AG20443 (cell line): ENCODE measurements at places on chromosomes 4 and X.
A peak's percentile ranks its signal among the peaks of the same experiment; 100 is the strongest.

DNA sequence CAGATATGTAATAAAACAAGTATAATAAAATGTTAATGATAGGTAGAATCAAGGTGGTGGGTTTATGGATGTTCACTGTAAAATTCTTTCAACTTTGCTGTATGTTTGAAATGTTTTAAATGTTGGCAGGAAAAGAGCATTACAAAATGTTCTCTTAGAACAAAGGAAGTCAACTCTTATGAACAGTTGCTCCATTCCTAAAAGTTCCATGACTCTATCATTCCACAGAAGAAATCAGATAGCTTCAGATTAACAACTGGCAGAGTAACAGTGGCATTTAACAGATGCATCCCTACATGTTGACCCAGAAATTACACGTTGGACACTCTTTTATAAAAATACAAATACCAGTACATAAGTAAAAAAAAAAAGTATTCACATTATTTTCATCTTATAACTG lies 2023.7 kb downstream of the ARAP2 start:
- DNase-seq, result no peak

DNA sequence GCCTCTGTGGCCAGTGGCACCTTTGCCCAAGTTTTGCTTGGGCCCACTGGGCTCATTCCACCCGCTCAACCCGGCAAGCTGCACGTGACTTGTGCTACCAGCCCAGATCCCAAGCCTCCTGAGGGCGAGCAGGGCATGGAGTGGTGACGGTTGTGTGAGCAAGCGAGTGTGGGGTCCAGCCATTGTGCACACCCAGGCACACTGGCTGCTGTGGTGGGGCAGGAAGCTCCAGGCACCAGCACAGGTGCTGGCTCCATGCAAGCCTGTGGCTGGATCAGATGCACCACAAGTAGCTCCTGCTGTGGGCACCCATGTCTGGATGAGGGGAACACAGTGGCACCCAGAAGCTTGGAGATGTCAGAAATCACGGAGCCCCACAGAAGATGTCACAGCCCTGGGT lies 557.0 kb upstream of the GNPDA2 start:
- no peak for DNase-seq

DNA sequence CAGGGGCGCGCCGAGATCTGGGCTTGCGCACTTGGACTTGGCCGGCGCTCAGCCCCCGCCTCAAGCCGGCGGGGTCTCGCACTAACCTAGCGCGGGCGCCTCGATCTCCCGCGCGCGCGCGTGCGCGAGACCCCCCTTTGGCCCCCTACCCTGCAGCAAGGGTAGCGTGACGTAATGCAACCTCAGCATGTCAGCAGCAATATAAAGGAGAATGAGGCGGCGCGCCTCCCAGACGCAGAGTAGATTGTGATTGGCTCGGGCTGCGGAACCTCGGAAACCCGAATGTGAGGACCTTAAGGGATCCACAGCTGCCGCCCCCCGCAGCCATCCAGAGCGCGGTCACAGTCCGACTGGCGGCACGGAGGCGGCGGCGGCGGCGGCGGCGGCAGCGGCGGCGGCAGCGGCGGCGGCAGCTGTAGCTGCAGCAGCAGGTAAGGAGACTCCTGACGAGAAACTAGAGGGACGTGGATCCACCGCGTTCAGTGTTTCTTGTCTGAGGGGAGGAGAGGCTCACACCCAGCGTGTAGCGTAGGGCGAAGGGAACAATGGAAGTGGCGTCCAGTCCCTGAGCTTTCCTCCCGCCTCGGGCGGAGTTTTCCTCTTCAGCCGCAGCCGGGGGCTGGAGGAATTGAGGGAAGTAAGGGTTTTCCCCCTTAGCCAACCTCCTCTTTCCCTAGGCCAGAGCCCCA lies at the start of the genes SATL1 and ZNF711:
Gene SATL1, minus strand, starts transcription at position 19 of the 689 bp plus-strand sequence. CDS start 134,811 bp downstream, outside the sequence.
Gene ZNF711, plus strand, starts transcription at position 231 of the 689 bp plus-strand sequence. CDS start 3,582 bp downstream, outside the sequence.
- DNase-seq, result peak; percentile 6

DNA sequence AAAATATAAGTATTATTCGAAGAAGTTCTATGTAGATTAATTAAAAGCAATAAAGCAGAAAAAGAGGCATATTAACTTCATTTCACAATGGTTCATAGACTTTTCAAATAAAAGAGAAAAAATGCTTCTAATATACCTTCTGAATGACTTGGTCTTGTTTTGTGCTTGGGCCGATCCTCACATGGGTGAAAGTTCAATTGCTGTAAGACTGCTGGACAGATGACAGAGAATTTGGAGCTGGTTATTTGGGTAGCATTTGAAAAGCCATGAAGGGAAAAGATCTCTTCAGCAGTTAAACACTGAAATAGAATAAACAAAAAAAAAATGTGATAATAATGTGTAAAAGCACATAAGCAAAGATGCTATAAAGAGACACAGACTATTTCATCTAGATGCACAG lies 29.8 kb downstream of the SLC39A8 start:
- no peak for DNase-seq

DNA sequence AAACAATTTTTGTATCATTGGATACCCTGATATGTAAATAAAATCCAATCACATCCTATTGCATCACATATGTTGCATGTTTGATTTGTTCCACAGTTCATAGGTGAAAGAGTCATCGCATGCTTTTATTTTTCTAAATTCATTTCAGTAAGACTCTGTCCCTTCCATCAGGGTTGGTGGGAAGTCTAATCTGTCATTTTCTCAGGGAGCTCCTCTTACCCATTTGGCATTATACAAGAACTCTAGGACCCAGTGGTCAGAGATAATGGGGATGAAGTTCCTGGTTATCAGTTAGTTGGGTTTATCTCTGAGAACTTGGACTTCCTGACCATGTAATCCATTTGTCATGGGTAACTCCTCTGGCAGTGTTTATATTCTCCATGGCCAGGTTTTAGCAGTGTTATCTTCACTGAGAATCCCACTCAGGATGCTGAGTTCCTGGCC lies 227.1 kb upstream of the JADE1 start:
- DNase-seq, result no peak

DNA sequence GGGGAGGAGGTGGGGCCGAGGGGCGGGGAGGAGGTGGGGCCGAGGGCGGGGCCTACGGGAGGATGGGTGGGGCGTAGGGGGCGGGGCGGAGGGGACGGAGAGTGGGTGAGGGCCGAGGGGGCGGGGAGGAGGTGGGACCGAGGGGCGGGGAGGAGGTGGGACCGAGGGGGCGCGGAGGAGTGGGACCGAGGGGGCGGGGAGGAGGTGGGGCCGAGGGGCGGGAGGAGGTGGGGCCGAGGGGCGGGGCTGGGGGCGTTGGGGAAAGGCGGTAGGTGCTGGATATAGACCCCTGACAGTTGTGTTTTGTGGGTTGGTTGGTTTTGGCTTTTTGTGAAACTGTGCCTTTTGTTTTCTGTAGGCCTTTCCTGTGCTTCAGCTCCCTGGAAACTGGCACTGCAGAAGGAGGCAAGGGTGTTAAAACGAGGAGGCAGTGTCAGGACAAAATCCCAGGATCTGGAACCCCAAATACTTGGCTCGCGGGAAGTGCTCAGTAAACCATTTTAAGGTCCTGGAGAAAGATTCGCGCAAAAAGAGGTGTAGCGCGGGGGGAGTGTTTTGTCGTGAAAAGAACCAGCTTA lies 580 bp upstream of the MMGT1 start:
- no peak for DNase-seq
